ENCODE measurements at places on chromosomes 5 and 9. TPM values are rescaled to one million over a fixed set of nuclear protein-coding genes. Genes with fewer than 3 reads are reported as not detected.
A peak's percentile ranks its signal among the peaks of the same experiment; 100 is the strongest.

GRCh38 chr5:16515532-16515931 lies 49.9 kb upstream of the ZNF622 start:
- no peak for DNase-seq

DNA sequence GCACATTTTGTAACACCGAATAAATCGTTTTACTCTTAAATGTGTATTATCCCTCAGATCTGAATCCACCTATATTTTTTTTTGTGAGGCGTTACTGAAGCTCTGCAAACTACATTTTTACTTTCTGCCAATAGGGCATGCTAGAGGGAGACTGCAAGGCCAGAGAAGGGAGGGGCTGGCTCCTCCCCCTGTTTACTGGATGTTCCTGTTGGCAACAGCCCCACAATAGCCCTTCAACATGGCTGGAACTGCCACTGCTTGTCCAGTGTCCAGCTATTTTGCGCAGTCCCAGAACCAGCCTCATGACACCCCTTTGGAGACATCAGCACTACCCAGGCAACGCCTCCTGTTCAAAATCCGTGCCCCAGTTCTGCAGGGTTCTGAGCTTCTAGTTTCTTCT lies 85.4 kb upstream of the MIER3 start:
- DNase-seq, result peak; percentile 5

Gene SLC12A7
- 10.1 TPM for total RNA-seq

Gene GLDC
- total RNA-seq, result 30.3 TPM

Gene RLN1
- 1.3 TPM for total RNA-seq

Data from cerebellum (tissue), 4 donors.